ENCODE measurements at places on chromosomes 4 and X.

DNA sequence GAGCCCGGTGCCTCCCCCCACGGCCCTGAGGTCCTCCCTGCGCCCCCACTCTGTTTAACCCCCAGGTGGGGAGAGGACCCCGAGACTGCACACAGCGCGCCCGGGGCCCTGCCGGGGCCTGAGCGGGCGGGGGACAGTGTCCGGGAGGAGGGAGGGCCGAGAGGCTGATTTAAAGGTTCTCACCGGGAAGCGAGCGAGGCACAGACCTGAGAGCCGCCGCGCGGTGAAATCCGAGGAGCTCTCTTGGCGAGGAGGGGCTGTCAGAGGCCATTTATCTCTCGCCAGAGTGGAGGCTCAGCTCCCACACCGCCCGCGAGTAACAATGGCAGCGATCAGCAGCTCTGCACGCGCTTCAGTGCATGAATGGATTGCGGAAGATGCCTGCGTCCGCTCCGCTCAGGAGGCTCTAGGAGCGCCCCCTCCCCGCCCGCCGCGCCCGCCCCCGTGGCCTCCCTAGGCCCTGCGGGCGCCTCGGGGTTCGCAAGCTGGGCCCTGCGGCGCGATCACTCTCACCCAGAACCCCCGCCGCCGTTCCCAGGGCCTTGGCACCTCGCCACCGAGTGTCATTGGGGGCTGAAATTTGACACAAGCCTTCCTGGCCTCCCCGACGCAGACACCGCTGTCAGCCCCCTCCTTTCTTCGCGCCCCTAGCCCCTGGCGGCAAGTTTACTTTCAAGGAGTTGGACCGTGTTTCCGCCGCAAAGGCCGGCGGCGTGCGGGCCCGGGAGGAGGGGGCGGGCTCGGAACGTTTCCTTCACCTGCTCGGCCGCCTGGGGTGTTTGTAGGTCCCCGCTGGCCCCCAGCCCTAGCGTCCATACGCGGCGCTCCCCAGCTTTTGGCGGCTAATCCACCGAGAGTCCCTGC, 48.7 kb upstream of the BCOR start:
- no peak for DNase-seq

DNA sequence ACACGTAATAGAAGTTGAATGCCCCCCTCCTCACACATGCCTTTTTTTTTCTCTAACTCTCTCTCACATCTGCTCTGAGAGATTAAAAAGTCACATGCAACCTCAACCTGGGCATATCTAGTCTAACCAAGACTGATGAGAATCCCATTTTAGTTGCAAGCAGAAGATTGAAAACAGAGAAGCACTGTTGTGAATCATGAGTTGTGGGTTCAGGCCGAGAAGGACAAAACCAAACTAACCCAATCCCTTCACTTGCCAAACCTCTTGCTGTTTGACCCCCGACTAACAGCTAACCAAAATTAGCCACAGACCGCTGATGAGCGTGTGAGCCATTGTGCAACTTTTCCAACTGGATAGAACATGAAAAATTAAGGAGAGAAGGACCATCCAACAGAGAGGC, 31.8 kb downstream of the CXCL1 start:
- no peak for DNase-seq

DNA sequence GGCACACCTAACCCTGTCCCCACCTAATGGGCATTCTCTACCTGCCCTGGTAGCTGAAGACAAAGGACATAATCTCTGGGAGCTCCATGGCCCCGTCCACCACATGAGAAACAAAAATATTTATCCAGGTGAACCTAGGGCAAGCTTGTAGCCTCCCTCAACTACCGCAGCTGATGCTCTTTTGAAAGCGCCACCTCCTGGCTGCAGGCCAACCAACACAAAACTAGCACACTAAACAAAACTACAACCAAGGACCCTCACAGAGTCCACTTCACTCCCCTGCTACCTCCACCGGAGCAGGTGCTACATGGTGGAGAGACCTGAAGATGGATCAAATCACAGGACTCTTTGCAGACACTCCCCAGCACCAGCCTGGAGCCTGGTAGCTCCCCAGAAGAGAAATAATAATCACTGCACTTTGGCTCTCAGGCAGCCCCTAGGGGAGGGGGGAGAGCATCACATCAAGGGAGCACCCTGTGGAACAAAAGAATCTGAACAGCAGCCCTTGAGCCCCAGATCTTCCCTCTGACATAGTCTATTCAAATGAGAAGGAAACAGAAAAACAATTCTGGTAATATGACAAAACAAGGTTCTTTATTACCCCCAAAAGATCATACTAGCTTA, 111.3 kb upstream of the ATP8A1 start:
- peak; percentile 9 for DNase-seq

DNA sequence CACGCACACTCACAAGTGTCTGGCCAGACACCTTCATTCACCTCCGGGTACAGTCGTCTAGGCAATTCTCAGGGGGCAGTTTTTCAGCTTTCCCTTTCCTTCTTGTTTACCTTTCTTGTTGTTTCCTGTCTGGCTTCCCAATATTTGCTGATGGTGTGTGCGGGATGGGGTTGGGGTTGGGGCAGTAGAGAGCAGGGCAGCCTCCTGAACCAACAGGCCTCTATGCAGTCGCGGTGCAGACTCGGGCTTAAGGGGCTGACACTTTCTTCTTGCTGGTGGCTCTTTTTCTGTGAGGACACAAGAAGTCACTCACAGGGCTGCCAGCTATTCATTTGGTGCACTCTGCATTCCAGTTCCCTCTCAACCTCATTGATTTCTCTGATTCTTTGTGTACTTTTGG, 56.4 kb downstream of the NBDY start:
- DNase-seq, result no peak

DNA sequence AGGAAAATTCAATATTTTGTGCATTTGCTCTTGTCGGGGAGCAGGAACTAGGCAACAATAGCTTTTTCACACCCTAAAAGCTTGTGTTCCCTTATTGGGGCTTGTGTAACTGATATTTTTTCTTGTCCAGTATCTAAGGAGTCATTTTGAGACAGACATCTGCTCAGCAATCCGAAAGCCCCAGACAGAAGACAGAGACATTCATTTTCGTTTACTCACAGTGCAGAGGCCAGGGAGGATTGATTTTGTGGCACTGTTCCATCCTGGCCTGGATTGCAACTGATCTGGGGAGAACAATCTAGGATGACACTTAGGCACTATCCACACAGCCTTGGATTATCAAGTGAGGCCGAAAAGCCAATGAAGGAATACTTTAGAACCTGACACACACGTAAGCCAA, 27.4 kb upstream of the PLAC1 start:
- no peak for DNase-seq

- no peak for DNase-seq
These were observed 48.8 kb downstream of the PPP2R2C start for GRCh38 chr4:6423575-6423974.

- DNase-seq, result no peak
These were observed 28.3 kb downstream of the FGFRL1 start for GRCh38 chr4:1039493-1040343.

- no peak for DNase-seq
These were observed 37.3 kb upstream of the MBTPS2 start for GRCh38 chrX:21802054-21802670.

DNA sequence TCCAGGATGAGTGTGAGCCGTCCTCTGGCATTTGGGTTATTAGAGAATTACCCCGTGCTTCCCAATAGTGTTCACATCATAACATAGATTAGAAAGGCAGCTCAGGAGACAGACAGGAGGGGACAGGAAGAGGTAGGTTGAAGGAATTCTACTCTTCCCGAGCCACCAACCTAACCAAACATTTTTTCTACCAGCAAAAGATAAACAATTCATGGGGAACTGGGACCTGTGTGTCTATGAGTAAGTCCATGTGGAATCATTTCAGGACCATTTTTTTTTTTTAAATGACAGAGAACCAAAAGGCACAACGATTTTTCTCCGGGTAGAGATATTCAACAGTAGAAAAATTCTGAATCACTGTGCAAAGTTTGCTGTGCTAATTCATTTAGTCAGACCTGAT, 174.2 kb upstream of the ETNPPL start:
- DNase-seq, result no peak

DNA sequence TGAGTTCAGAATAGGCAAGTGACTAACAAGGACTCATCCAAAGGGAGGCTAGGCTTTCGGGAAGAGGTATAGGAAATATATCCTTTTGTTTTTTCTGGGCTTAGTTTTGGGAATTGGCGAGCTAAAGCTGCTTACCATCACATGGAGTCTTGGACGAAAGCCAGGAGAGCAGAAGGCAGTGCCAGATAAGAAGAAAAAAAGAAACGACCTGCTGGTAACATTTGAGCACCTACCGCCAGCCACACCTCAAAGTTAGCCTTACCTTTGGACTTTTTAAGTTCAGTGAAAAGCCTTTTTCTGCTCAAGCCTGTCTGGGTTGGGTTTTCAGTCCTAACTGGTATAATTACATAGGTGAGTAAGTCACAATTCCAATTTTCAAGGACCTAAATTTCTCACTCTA, 85.1 kb upstream of the LCORL start:
- no peak for DNase-seq

- DNase-seq, result no peak
These were observed 55.8 kb downstream of the XAGE2 start for GRCh38 chrX:52424656-52425055.

DNA sequence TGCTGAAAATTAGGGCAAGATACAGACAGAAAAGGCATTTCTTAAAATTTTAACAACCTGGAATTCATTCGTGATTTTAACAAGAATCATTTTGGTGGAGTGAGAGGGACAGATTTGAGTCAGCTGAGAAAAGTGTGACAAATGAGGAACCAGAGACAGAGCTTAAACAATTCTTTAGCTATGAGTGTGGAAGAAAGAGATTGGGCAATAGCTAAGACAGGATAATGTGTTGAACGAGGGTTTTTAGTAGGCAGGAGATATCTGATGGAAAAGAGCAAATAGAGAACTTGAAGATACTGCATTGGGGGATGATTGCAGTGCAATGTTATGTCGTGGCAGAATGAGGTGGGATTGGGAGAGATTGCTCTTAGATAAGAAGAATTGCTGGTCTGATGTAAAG, 164.2 kb upstream of the SPRY1 start:
- no peak for DNase-seq

DNA sequence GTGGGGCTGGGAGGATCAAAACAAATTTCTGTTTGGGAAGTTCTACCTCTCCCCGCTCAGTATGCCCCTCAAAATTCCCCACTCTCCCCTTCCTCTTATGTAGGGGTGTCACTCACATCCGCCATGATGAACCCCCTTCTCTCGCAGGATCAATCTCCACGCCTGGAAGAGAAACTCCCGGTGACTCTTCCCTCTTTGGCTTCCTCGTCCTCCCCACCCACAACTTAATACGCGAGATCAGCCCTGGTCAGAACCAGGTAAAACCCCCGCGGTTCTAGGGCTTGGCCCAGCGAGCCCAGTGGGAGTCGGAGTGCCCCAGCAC, 427 bp downstream of the LAMTOR3 start:
- no peak for DNase-seq

DNA sequence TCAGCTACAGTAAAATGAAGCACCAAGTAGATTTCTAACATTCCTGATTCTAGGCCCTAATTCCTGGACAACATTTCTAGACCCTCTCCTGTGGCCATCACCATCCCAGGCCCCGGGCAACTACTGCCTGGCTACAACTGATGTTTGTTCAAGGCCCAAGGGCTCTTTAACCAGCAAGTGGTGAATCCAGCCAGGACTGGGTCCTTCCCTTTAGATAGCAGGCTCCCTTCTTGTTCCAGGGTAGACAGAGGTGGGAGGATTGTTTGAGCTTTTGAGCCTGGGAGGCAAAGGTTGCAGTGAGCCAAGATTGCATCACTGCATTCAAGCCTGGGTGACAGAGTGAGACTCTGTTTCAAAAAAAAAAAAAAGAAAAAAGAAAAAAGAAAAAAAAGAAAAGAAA, 12.7 kb upstream of the AADAT start:
- no peak for DNase-seq

GRCh38 chrX:87621697-87622096, 104.1 kb downstream of the KLHL4 start:
- no peak for DNase-seq

Data from activated CD4-positive, alpha-beta T cell treated with anti-CD3 and anti-CD28 coated beads, Interleukin-2, amount 50 U/mL, for 48 hours (primary cell).